Natural killer cell treated with Interleukin-12 subunit alpha and Interleukin-12 subunit beta and Interleukin-15 and Interleukin-18, amount 100 ng/mL, for 72 hours (primary cell): ENCODE measurements at places on chromosomes 13 and 19. TPM values are rescaled to one million over a fixed set of nuclear protein-coding genes. Genes with fewer than 3 reads are reported as not detected.

Gene ZNF724
- 12.3 TPM for total RNA-seq

Gene CGB2
- not detected for total RNA-seq

Gene KLK3
- not detected for total RNA-seq

Gene ADGRE3
- 0.45 TPM for total RNA-seq

Gene TARM1
- not detected for total RNA-seq
